ENCODE measurements at places on chromosomes 16 and 17.

GRCh38 chr16:54586474-54587175, 300.0 kb upstream of the IRX3 start:
- DNase-seq = no peak

DNA sequence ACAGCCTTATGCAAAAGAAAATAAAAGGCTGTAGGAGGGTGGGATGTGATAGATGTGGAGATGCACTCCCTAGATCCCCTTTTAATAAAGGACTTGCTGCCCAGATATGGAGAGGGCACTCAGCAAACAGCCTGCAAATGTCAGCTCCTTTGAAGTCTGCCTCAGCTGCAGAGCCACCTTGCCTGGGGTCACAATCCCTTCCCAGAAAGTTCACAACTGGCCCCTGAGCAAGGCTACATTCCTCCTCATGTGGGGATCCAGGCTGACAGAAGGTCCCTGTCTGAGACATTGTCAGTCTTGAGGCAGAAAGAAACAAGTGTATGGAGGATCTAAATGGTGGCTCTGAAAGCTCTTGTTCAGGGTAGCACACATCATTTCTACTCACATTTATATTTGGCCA, 36.1 kb downstream of the SLFN11 start:
- no peak for DNase-seq

DNA sequence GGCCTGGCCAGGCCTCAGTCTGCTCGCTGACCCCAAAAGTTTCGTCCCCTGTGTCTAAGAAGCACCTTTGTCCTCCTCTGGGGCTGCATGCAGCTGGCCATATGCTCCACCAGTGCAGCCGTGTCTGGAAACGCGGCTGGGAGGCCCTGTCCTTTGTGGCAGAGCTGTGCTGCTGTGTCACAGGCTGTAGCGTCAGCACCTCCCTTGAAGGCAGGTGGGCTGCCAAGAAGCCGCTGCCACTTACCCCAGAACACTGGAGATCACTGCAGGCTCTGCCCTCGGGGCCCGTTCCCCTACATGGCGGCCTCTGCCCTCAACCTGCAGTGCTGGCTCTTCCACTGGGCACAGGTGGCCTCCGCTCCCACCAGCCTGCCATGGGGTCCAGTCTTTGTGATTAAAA, 15.7 kb upstream of the MC1R start:
- no peak for DNase-seq

- no peak for DNase-seq
Measured at GRCh38 chr16:80500961-80501525, 39.8 kb upstream of the DYNLRB2 start.

GRCh38 chr16:69260506-69260905, 50.6 kb upstream of the VPS4A start:
- no peak for DNase-seq

DNA sequence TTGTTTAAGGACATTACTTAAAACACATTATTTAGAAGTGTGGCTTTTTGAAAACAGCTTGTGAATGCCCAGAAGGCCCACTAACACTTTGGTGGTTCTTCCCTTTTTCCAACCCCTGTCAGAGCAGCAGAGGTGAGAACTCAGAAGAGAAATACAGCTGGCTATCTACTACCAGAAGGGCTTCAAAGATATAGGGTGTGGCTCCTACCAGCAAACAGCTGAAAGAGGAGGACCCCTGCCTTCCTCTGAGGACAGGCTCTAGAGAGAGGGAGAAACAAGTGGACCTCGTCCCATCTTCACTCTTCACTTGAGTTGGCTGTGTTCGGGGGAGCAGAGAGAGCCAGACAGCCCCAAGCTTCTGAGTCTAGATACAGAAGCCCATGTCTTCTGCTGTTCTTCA, 6.9 kb upstream of the RAPGEFL1 start:
- no peak for DNase-seq

GRCh38 chr16:25066747-25067631, 44.6 kb upstream of the LCMT1 start:
- peak; percentile 98 for DNase-seq

GRCh38 chr16:64693946-64694345, 427.9 kb downstream of the CDH11 start:
- DNase-seq = no peak

DNA sequence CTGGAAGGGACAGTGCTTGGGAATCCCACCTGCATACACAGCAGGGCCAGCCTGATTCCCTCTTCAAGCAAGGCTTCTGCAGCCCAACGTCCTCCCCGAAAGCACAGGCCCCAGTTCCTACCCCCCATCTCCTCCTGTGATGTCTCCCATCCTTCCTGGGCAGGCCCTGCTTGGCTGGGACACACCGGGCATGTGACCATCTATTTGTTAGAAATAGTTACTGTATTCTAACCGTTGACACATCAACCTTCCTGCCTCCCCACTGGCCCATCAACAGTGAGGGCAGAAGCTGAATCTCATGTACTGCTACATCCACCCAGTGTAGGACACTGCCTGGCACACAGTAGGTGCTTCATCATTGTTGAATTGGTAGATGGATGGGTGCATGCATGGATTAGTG, 10.7 kb downstream of the PRR29 start:
- DNase-seq = no peak

- DNase-seq = no peak
Measured at GRCh38 chr17:73770849-73771229, 126.6 kb upstream of the SDK2 start.

GRCh38 chr17:36602030-36602748, 806 bp downstream of the MRM1 start:
- no peak for DNase-seq

- DNase-seq = peak; percentile 86
Measured at GRCh38 chr17:48026502-48027321, 10.9 kb downstream of the COPZ2 start.

DNA sequence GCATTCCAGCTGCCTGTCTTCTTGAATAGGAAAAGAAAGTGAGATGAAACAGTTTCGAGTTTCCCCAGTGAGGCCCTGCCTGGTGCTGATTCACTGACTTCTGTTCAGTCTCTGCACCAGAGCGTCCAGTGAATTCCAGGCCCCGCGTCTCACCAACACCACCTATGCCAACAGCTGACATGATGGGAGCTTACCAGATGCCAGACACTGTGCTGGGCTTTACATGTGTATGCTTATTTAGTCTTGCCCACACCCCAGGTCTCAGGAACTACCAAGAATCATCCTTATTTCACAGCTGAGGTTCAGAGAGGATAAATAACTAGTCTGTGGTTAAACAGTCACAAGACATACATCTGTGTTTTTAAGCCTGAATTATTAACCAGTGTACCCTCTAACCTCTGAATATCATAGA, 29.1 kb upstream of the IRX6 start:
- no peak for DNase-seq

Data from iPS-NIHi11 (cell line).